EH (cell line): ENCODE measurements at places on chromosomes 3 and 15.

- peak; percentile 97 for DNase-seq
Observed at GRCh38 chr15:41606997-41607396, 48.0 kb downstream of the TYRO3 start.

- DNase-seq: no peak
Observed at GRCh38 chr3:131075632-131076328, 49.1 kb downstream of the NEK11 start.

- DNase-seq: no peak
Observed at GRCh38 chr3:32870373-32871095, 52.7 kb downstream of the TRIM71 start.

DNA sequence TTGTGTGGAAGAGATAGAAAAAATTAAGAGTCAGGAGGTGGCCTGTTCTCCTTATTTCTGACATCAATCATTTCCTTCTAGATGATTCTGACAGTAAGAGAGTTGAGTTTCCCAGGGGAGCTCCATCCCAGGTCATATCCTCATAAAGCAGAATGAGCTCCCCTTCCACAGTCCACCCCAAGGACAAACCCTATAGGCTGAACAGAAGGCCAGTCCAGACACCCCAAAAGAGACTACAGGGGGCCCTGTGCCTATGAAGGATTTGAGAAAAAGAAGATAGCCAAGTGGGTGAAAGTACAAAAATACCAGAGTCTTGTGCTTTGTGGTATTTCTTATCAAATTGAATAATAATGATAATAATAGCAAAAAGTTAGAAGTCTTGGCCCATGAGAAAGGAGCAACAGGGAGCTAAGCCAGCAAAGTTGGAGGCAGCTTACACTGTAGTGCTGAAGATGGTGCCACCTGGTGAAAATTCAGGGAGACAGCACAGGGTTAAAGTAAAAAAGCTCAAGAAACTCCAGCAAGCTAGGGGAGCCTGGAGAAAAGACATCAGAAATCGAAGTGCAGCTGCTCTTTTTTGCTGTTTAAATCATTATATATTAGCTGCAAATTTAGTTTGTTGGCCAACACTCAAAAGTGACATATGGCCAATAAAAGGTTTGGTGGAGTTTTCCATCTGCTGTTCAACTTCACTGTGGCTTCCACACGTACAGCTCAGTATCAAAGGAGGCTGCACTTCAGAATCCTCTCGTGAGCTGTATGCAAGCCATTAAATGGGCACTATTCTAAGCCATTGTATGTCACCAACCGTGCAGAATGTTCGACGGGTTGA, 35.8 kb upstream of the SLC24A5 start:
- DNase-seq: peak; percentile 31

DNA sequence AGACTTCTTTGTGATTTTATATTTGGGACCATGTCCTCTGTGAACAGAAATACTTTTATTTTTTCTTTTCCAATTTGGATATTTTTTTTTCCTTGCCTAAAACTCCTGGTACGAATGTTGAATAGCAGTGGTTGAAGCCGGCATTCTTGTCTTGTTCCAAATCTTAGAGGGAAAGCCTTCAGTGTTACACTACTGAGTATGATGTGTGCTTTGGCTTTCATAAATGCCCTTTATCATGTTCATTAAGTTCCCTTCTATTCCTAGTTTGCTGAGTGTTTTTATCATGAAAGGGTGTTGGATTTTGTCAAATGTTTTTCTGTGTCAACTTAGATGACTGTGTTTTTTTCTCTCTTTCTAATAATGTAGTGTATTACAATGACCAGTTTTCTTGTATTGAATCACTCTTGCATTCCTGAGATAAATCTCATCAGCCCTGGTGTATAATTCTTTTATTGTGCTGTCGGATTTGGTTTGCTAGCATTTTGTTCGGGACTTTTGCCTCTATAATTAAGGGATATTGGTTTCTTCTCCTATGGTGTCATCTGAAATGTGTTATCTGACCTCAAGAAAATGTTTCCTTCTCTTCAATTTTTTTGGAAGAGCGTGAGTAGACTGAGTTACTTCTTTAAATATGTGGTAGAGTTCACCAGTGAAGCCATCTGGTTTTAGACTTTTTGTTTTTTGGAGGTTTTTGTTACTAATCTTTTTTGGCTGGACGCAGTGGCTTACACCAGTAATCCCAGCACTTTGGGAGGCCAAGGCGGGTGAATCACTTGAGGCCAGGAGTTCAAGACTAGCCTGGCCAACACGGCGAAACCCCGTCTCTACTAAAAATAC, 33.3 kb downstream of the MAP1A start:
- DNase-seq: peak; percentile 79

DNA sequence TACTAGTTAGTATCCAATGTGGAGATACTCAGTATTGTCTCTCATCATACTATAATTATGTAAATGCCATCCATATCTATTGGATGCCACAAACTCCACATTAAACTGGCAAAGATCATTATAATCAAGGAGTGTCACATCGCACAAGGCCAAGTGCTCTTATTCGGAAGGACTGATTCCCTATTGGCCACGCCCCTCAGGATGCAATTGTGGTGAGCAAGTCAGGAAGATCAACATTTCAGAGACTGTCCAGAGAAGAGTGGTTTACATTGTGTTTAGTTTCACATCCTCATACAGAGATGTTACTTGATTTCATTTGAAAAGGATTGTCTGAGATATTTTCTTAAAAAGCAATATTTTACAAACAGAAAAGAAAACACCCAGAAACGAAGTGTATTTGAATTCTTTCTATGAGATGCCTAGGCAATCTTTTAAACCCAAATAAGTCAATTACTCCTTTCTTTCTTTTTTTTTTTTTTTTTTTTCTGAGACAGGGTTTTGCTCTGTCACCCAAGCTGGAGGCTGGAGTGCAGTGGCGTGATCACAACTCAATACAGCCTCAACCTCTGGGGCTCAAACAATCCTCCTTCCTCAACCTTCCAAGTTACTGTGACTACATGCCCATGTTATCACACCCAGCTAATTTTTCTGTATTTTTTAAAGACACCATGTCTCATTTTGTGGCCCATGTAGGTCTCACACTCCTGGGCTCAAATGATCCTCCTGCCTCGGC, 369.1 kb downstream of the RBMS3 start:
- DNase-seq: peak; percentile 65

GRCh38 chr15:54424171-54424570, 445.9 kb downstream of the UNC13C start:
- no peak for DNase-seq

DNA sequence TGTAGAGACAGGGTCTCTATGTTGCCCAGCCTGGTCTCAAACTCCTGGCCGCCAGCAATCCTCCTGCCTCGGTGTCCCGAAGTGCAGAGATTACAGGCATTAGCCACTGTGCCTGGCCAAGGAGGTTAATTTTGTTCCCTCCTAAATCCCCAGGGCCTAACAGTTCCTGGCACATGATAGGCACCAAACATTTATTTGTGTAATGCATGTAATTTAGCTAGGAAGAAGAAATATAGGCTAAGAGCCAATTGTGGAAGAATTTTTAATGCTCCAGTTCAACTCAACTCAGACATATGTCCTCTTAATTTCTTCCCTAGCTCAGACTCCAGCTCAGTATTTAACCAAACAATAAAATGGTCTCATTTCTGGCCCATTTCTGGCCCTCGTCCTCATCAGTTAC, 7.7 kb upstream of the ZNF592 start:
- no peak for DNase-seq

GRCh38 chr3:177824841-177825240, 627.6 kb upstream of the TBL1XR1 start:
- DNase-seq: no peak

- peak; percentile 93 for DNase-seq
Observed at GRCh38 chr3:30347679-30348216, 258.7 kb upstream of the TGFBR2 start.

- DNase-seq: peak; percentile 63
Observed at GRCh38 chr3:11244121-11244677, 28.0 kb upstream of the ATG7 start.

- DNase-seq: no peak
Observed at GRCh38 chr15:70244978-70245542, 147.3 kb upstream of the TLE3 start.

- peak; percentile 61 for DNase-seq
Observed at GRCh38 chr15:40081691-40082194, 26.9 kb downstream of the BMF start.

DNA sequence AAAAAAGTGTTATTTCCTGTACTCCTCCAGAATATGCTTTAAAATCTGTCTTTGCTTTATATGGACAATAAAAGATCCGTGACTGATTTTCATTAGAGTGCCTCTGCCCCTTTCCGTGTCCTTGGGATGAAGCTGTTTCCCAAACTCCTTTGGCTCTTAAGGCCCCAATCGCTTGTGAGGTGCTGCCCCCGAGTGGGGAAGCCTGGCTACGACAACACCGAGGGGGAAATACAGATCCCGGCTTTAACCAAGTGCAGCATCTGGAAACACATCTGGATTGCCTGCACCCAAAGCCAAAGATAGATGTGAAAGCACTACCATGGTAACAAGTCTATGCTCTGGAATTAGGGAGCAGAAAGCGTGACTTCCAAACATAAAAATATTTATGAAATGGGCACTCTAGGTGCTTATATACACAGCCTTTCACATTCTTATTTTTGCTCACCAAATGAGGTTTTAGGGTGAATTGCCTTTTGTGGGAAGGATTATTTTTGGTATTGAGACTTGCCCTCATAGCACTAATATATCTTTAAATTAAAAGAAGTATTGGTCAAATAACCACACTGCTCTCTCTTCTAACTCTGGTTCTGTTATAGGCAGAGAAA, 40.6 kb upstream of the ADCY5 start:
- DNase-seq: peak; percentile 66

DNA sequence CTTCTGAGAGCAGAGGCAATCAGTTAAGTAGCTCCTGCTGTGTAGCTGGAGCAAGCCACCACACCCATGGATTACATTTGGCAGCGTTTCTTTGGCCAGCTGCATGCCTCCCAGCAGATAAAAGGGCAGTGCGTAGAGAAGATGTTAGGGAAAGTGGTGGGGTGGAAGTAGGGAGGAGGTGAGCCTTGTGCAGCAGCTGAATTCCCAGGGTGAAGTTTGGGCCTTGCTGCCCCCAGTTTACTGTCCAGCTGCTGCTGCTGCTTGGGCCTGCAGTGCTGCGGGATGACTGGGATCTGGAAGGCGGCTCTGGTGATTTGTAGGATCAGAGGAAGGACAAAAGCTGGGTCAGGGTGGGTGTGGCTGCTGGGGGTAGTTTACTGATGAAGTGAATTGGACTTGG, 318.7 kb upstream of the C2CD4B start:
- DNase-seq: peak; percentile 55

DNA sequence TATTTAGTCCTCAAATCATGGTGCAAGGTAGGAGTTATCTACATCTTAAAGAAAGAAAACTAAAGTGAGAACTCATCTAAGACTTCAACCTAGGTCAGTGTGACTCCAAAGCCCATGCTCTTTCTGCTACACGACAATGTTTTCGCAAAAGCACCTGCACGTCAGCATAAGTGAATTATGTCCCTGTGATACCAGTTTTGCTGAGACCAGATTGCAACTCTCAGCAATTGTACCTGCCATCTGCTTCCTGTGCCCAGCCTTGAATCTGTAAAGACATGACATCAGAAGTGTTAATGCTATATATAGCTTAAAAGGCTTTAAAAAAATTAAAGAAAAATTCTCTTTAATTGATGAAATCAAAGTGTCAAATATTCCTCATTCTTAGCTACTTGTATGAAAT, 43.4 kb downstream of the RETNLB start:
- DNase-seq: no peak

DNA sequence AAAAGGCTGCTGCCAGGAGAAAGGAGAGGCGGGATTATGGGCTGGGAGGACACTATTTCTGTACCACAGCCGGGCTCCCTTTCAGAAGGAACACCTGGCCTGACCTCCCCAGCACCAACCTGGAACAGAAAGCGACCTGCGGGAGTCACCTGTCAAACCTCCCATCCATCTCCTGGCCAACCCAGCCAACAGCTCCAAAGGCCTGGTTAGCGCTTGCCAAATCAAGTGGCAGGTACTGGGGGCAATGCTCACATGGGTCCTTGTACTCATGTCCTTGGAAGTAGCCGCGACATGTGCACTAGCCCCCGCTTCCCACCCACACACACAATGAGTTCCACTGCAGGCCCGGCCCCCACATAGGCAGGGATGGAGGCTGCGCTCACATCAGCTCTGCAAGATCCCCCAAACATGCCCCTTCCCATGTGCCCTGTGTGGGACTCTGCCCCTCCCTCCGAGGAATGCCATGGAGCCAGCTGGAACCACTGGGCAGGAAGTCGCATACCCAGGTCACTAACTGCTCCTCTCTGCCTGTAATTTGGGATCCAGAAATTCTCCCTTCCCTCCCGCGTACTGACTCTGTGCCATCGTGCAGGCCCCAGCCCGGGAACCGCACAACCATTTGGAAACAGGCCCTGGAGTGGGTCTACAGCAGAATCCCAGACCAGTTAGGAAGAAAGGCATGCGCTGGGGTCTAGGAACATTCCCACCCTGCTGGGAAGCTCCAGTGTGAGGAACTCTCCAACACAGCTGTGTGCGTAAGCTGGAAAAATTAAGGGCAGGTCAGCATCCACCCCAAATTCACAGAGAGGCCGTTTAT, 98.9 kb downstream of the LRIG1 start:
- DNase-seq: no peak

GRCh38 chr15:29686445-29687203, 135.6 kb downstream of the TJP1 start:
- no peak for DNase-seq

GRCh38 chr3:129399895-129400357, 28.5 kb downstream of the EFCAB12 start:
- DNase-seq: no peak

- peak; percentile 27 for DNase-seq
Observed at GRCh38 chr3:160016972-160017371, 28.3 kb downstream of the IL12A start.

DNA sequence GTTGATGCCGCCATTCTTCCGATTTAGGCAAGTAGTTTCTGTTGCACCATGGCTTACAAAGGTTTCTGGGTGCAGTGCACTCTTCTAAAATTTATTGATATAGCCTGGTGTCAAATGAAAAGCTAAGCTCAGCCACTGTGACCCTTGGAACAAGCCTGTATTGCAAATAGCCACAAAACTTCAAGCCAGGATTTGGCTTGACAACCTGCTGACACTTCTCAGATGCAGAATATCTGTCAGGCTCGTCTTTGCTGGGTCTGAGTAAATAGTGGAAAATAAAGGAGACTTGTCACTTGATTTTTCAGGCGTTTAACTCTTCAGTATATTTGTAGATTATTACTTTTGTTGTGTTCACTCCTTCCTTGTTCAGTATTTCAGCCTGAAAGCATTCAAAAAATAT, 871.8 kb downstream of the OTOL1 start:
- DNase-seq: no peak
